Fibroblast of skin of right biceps (primary cell): ENCODE measurements at places on chromosomes 5 and 9.

- DNase-seq: peak; percentile 51
These were observed 150.8 kb downstream of the MEF2C start for GRCh38 chr5:88732181-88732633.

- no peak for DNase-seq
These were observed 20.9 kb upstream of the ADAM19 start for GRCh38 chr5:157596487-157596886.

- no peak for DNase-seq
These were observed 262.6 kb downstream of the COX7C start for GRCh38 chr5:86880344-86880743.

DNA sequence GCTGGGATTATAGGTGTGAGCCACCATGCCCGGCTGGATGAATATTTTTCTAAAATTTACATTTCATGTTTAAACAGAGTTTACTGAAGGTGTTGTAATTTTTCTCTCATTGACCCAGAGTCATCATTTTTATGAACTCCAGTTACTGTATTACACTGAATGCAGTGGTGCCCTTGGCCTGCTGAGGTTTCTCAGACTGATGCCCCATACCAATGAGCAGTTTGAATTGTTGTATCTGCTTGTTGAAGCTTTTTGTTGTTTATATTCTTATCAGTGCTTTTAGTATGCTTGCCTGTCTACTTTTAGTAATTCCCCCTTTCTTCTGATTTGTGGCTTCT lies 29.9 kb downstream of the NFX1 start:
- no peak for DNase-seq

DNA sequence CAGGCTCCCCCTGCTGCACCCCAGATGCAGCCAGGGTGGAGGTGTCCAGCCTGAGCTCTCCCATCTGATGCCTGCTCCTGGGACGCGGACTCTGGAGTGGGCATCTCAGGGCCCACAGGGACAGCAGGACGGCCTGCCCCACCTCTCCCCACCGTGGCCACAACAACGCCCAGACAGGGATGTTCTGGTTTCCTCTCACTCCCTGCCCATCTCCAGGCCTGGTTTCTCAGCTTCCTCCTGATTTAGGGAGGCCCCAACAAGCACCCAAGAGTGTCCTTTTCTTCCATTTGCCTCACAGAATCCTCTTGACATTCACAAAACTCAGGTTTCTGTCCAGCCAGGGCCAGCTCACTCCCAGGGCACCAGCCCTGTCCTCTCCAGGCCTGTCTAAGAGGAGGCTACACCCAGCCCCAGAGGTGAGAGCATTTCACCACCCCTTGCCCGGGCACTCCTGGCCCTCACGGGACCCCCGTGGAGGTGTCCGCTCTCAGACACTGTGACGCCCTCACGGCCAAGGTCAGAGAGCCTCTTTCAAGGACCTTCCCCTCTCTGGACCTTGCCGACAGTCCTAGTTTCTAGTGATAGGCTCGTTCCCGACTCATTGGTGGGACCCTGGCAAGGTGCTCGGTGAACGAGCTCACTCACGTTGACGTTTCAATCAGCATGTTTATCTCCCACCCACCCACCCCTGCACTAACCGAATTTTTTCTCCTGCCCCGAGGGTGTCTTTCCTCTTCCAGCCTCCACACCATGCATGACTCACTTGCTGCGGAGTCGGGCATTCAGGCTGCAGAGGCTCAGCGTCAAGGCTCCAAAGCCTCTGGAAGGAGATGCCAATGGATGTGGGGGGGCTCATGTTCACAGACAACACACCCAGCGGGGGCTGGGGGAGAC lies 62.0 kb upstream of the UNC5A start:
- DNase-seq: no peak

GRCh38 chr5:60810438-60811085 lies 33.5 kb downstream of the ELOVL7 start:
- peak; percentile 11 for DNase-seq

- DNase-seq: no peak
These were observed 12.0 kb upstream of the ELOVL7 start for GRCh38 chr5:60856066-60856465.

DNA sequence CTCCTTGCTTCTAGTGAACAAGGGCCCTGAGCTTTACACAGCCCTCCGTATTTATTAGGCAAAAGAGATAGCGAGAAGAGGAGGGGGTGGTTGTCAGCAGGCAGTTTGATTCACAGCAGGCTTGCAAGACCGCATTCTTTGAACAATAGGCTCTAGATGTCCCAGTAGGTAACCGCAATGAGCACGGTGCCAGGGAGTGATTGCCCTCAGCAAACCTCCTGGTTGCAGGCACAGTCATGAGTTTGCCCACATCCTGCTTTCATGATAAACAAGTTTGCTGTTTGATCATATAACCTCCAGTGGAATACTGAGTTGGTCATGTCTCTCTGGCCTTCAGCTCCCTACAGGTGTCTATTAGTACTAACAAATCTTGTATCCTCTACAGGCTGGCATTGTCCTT lies 66.1 kb downstream of the CACNA1B start:
- DNase-seq: no peak

DNA sequence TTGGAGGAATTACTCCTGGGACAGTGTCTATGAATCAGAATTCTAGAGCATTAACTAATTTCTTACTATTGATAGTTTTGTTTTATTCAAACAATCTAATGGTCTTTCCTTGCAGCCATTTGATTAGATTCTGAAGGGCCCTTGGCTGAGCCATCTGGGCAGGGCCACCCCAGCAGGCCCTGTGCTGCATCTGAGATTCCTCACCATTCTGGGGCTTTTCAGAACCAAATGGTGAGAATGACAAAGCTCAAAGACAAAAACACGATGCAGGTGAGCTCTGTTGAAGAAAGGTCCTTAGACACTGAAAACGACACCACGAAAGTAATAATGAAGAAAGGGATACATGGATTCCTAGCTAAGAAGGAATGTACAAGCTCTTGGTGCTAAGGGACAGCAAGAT lies 321.0 kb upstream of the IRX4 start:
- DNase-seq: no peak

DNA sequence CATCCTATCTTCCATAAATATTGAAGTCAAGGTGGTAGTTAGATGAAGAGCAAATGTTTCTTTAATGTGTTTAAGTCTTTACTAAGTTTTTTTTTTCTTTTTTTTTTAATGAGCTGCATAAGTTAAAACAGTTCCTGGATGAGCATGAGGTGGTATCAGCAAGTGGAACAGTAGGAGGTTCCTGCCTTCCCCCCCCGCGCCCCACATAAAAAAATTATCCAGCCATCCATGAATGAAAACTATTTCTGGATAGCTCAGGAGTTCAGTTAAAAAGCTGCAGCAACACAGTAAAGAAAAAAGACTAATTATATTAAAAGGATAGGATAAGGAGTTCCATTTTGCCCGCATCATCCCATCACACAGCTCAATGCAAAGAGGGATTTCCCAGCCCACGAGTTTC lies 349.5 kb downstream of the CDH18 start:
- DNase-seq: no peak

DNA sequence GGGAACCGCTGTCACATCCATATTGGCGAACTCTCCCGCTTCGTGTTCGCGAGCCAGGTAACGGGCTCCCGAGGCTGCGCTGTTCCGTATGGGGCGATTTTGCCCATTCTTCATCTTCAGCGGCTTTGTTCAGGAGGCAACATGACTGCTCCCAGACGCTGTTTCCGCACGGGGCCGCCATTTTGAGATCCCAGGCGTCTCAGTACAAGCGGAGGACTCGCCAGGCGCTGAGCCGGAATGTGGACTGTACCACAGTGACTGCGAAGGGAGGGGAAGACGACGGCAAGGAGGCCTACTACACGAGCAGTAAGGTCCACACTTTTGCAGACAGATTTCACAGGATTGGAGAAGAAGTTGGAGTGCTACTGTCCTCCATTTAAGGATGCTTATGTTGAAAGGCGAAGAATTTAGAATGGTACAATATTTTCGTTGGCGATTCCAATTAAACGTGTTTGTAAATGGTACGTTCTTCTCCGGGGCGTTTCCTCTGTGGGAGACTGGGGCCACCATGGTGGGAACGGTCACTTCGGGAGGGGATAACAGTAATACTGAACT lies 41.6 kb upstream of the ZNF300 start:
- DNase-seq: peak; percentile 90

GRCh38 chr9:97529363-97530076 lies 28.1 kb downstream of the TMOD1 start:
- no peak for DNase-seq

- no peak for DNase-seq
These were observed 69.8 kb upstream of the DAB2 start for GRCh38 chr5:39494534-39494933.

DNA sequence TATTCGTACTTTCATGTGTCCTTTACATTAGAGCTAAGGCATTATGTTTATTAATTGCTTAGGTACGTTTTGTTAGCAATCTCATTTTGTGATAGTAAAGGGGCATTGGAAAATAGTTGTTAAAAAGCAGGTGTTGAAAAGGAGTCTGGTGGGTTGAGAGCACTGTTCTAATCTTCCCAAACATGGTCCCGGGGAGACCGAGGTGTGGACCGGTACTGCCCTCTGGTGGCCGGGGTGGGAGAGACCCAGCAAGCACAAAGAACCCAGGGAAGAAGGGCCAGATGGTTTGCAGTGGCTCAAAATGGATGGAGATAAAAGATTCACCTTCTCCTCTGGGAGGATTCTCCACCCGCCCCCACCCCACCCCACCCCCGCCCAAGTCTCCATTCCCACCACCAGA lies 26.1 kb downstream of the IDNK start:
- peak; percentile 41 for DNase-seq

GRCh38 chr5:124456249-124456648 lies 290.2 kb downstream of the ZNF608 start:
- DNase-seq: peak; percentile 86

DNA sequence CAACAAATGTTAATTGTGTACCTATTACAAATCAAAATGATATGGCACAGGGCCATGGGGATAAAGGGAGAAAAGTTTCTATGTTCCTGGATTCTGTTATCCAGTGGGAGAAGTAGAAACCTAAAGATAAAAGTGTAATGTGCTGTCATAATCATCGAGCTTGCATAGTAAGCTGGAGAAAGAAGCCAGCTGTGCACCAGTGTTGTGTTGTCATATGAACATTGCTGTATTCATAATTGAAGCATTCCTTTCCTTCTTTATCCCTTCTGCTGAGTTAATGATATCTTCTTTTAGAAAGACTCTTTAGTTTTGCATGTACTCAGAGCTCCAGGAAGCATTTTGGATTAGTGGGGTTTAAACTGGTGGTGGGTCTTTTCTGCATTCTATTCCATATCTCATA lies 39.5 kb downstream of the NTRK2 start:
- DNase-seq: no peak

GRCh38 chr9:7318920-7319319 lies 480.7 kb downstream of the DMAC1 start:
- DNase-seq: no peak

DNA sequence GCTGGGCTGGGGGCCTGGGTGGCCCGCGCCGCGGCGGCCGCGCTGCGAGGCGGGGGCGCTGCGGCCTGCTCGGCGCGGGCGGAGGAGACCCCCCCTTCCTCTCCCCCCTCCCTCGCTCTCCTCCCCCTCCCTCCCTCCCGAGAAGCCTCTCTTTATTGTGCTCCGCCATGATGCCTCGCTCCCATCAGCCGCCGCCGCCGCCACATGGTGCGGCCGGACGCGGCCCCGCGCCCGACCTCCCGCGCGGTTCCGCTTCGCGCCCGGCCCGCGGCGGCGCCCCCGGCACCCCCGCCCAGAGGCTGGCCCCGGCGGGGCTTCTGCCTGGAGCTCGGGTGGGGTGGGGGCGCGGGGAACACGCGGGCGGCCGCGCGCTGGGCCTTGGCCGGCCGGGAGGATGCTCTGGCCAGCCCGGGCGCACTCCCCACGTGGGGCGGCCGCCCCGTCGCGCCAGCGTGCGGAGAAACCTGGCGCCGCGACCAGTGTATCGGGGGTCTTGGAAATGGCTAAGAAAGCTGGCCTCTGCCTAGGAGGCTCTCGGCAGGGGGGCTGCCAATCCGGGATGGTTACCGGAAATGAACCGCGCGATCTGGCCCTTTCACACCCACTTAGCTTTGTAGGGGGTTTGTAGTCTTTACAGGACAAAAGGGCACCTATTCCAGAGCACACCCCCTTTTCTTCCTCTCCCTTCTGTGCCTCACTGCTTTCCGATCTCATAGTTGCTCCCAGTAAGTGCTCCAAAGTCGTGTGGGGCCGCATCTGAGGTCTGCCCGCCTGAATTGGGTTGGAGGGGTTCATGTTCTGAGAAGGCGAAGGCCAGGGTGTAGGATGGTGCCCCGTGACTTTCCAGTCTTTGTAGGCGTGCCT lies 1.0 kb downstream of the SET start:
- peak; percentile 69 for DNase-seq

DNA sequence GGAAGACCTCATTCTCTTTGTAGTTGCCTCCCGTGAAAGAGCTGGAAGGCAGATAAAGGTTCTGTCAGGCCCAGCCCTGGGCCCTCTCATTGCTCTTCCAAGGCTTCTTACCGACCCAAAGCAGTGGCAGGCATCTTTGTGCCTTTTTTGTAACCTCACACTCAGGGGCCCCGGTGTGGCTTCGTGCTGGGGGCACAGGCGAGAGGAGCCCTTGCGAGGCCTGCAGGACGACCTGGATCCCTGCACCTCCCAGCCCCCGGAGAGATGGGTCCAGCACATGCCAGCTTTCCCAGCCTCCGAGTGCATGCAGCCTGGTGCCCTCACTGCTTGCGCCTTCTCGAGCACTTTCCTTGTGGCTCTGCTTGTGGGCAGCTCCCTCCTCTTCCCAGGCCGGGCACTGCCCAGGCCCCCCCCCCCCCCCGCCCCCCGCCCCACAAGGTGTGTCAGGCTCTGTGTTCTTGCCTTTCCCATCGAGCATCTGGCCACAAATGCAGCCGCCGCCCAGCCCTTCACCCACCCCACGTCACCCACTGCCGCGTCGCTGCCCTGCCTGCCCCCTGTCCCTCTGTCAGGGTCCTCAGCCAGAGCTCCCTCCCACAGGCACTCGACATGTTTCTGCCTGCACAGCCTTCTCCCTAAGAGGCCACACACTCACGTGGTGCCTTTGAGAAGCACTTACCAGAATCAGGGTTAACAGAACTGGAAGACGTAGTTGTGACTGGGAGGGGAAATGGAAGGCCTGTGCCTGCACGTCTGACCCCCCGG lies 63.7 kb upstream of the CACNA1B start:
- DNase-seq: no peak

DNA sequence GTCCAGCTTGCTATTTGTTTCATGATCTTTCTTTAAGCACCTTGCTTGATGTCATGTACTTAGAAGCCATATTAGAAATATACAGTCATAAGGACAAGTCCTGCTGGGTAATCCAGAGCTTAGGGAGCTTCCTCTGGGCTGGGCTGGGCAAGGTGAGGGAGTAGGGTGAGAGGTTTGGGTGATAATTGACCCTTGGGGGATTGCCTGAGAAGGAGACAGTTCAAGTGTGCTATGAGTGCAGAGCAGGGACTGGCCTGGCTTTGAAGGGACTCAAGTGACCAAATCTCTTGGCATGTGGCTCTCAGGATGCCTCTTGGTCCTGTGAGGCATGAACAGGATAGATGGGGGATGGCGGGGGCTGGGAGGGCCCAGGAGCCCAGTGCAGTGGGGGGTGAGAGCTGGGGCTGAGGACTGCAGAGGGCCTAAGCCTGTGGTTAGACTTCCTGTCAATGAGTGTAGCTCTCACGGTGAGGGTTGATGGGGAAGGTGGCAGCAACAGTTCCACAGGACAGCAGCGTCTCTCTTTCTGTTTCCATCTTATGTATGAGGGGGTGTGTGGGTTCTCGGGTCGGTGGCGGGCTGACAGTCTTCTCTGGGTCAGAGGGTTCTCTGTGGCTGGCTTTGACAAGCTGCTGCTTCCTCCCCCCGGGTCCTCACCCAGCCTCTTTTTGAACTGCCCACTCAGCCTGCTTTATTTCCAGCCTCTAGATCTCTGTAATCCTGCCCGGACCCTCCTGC lies 53.5 kb downstream of the RGS3 start:
- DNase-seq: peak; percentile 65

GRCh38 chr9:113989714-113990569 lies 88.2 kb downstream of the AMBP start:
- DNase-seq: no peak

GRCh38 chr9:127742435-127743088 lies 7.5 kb upstream of the TOR2A start:
- peak; percentile 76 for DNase-seq
